ENCODE measurements at places on chromosomes 16 and 17. TPM values are rescaled to one million over a fixed set of nuclear protein-coding genes. Genes with fewer than 3 reads are reported as not detected.
A peak's percentile ranks its signal among the peaks of the same experiment; 100 is the strongest.

DNA sequence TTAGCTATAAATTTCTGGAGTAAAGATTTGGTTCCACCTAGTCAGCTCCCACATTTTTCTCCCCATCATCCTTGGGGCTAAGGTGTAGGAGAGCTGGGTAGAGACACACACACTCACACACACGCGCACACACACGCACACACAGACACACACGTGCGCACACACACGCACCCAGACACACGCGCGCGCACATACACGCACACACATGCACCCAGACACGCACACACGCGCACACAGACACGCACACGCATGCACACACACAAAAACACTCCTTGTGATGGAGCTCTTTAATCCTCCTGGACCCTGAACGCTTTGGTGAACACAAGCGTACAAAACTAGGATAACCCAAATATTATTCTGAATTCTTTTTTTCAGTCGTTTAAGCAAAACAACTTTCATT is 253.6 kb downstream of the C16orf95 start:
- no peak for DNase-seq

- no peak for DNase-seq
Measured at GRCh38 chr16:49619811-49620157, 236.1 kb downstream of the ZNF423 start.

Gene GRAP
- 0.48 TPM for total RNA-seq

Gene CACNG3
- total RNA-seq = not detected

GRCh38 chr17:4199818-4200402 is 56.9 kb downstream of the CYB5D2 start:
- peak; percentile 69 for DNase-seq

- no peak for DNase-seq
Measured at GRCh38 chr17:37322826-37323561, 52.8 kb upstream of the C17orf78 start.

Gene SLC7A6OS
- 20.2 TPM for total RNA-seq

GRCh38 chr17:30908717-30909420 is 2.8 kb upstream of the TEFM start:
- no peak for DNase-seq
